Lung microvascular endothelial cell (primary cell): ENCODE measurements at places on chromosomes 5 and 9. TPM values are rescaled to one million over a fixed set of nuclear protein-coding genes. Genes with fewer than 3 reads are reported as not detected.

The ODF2 gene
- 20.5 and 25.4 TPM in 2 replicates for total RNA-seq

DNA sequence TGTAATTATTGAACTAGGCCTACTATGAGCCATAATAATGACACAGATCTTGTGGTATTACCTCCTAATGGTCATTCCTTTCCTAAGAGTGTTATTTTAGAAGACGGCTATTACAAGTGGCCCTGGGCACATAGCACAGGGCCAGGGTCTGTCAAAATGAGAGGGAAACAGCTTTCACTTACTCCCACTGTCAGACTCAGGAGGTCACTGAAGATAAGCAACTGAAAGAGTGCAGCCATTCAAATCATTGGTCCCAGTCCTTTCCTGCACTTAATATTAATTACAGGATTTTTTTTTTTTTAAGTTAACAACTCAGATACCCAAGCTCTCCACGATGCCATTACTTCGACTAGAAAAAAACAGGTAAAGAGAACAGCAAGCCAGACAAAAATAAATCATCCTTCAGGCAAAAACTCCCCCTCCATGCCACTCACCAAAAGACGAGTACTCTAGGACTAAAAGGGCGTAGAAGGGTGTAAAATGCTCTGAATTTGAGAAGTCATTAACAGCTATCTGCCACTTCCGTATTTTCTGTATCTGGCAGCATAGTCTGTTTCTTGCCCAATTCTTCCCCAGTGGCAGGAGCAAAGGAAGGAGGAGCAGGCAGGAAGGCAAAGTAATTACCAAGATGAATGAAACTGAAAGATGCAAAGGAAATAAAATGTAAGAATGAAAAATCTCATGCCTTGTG, 87.4 kb downstream of the ZNF608 start:
- no peak for DNase-seq

DNA sequence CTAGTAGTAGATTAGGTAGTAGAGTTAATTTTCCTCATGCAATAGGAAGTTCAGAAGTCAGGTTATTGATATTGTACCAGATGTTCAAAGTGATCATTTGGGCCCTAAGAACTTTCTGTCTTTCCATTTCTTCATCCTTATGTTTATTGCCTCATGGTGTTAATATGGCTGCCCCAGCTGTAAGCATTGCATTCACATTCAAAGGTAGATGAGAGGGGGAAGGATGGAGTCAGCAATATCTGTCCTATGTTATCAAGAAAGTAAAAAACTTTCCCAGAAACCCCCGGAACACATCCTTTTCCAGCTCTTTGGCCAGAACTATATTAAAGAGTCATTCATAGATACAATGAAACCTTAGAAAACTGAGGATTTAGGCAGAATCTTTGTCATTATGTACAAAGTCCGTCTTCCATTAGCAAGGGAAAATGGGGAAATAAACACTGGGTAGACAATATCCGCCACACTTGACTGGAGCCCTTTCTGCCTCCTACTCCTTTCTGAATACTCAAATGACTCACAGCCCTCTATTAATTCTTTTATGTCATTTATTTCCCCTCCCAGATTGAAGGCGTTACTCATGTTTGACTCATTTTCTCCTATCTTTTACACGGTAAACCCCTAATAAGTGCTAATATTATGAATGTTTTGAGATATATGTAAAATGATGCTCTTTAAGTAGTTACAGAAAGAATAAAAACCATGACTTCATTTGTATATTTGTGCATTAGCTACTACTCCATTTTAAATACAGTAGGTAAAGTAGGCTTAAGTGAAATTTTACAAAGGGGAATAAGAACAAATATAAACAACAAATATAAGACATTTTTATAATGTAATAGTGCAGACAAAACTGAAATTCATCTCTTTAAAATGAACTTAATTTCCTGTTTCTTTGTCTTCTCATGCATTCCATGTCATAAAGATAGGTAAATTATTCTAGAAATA, 127.6 kb downstream of the SLF1 start:
- no peak for DNase-seq

- no peak for DNase-seq
Observed at GRCh38 chr9:89882930-89883361, 278.1 kb downstream of the GADD45G start.

GRCh38 chr5:12460493-12461261, 556.4 kb upstream of the CTNND2 start:
- no peak for DNase-seq

DNA sequence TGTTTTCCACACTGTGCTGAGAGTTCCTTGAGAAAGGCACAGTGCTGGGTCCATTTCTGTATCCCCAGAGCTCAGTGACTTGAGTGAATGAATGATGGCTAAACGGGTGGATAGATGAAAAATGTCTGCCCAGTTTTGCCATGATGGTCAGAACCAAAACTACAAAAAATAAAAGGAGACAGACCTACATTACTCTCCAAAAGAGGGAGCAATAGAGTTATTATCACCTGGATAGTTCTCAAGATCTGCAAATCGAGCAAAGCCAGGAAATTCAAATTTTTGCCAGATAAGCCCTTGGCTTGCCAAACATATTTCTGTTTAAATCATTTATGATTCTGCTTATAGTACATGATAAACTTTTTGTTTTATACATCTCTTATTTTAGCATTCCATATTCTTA, 214.2 kb upstream of the ZNF462 start:
- peak; percentile 7 for DNase-seq
